ENCODE measurements at places on chromosomes 6 and 20.

DNA sequence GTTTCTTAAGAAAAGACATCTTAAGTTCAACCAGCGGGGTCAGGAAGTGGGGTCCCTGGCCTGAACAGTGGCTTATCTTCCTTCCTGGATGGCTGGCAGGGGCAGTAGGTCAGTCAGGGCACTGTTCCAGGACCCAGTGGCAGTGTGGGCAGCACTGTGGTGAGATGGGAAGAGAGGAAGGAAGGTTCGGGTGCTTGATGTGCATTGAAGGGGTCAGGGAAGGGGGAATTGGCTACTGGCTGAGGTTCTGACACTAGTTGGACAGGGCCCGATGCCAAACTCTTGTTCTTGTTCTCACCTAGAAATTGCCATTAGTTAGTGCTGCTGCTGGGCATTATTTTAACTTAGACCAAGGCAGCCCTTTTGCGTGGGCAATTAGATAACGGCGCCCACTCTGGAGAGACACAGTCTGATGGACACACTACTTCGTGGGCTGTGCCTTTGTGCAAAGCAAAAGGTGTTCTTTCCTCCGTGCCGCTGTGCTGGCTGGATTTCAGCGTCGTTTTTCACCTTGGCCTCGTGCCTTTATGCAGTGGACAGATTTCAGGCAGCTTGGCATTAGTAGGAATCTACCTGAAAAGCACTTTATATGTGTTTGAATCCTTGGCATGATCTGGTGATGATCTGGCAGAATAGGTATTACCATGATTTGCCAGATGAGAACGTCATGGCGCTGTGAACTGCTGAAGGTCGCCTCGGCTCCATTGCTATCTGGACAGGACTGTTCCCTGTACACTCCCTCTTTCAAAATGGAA, 30.3 kb downstream of the UTRN start:
- no peak for DNase-seq

DNA sequence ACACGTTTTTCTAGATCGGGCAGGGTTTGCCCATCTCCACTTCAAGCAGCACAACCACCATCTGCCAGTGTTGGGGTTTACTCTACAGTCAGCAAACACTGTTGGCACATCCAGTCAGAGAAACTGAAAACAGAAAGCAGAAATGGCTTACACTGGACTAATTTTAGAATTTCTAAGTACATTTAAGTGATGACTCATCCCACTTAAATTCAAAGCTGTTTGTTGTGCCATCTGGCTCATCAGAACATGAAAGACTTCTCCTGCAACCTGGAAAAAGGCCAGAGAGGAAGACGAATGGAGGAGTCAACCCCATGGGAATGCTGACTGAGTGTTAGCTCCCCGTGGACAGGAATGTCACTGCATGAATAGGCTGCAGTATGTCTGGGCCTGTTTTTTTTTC, 21.8 kb downstream of the FAM209B start:
- no peak for DNase-seq

DNA sequence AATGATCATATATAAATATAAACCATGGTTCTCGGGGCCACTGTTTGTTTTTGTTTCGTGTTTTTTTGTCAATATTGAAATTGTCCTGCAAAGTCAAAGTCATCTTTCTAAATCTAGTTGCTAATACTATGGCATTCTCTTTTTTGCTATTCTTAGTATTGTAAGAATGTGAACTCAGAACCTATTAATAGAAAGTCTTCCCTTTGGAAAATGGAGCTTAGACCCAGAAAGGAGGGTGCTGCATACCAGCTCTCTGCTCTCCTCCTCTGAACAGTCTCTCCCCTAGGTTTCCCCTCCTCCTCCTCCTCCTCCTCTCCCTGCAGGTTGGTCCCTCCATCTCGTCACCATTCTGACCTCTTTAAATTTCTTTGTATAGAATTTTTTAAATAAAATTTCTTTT, 150.4 kb upstream of the CCN2 start:
- no peak for DNase-seq

DNA sequence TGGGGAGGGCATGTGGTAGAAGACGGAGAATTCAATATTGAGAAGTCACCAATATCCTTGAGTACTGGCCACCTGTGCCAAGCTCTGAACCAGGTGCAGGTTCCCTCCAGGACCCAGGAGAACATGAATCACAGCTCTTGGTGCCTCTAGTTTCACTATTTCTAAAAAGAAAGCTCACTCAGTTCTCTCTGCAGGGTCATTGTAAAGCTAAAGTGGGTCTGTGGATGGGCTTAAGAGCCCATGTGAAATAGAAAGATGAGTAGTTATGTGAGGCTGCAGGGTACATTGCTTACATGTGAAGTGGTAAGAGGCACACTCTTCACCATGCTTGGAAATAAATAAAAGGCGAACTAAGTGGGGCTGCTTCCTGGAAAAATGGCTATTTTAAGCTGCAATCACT, 43.6 kb downstream of the ZNF831 start:
- no peak for DNase-seq

GRCh38 chr6:40509086-40509485, 78.1 kb downstream of the LRFN2 start:
- no peak for DNase-seq

DNA sequence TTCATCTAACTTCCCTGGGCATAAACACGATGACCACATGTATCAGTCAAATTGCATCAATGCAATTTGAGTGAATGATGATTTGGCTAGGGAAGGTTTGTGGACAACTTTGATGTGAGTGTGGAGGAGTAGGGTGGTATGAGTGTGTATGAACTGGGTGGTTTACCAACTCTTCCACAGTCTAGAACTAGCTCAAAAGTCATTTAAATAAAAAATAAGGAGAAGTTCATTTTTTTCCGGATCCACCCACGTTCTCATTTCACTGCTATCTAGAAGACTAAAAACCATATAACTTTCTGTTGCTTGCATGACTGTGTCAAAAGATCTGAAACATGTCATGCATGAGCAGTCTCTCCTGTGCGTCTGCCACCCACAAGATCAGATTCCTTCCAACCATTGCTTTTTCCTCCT, 23.6 kb downstream of the SLC35D3 start:
- DNase-seq: no peak

DNA sequence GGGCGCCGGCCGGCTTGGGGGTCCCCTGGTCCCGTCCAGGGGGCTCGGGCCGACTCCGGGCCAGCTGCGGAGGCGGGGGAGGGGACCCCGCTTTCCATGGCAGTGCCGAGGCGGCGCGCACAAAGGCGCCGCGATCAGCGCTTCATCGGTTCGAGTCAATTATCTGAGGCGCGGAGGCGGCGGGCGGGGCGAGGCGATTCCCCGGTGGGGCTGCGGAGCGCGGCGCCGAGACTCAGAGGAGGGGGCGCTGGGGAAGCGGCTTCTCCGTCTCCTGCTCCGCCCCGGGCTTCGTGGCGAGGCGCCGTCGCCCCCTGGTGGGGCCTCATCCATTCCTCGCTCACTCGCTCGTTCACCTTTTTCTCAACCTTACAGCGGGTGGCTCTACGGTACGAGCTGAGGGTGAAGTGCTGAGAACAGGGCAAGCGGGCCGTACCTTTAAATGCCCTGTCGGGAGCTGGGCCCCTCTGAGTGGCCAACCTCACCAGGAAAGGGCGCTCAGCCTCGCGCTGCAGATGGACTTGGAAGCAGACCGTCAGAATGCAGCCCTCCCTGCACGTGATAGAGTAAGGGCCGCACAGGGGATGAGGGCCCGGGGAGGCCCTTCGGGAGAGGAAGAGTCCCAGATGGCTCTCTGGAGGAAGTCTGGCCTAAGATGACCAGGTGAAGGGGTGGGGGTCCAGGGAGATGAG, 39.9 kb downstream of the SLC52A3 start:
- DNase-seq: peak; percentile 53

DNA sequence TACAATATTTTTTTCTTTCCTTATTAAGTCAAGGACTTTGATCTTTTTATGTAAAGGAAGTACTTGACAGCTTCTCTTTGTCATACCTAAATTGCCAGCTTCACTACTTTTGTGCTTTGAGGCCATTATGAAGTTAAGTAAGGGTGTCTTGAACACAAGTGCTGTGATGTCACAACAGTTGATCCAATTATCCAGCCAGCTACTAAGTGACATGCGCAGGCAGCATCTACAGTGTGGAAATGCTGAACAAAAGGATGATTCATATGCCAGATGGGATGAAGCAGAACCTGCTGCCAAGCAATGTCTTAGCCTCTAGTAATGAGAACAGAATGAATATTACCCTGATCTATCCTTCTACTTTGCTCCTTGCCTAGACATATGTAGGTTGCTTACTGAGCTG, 68.3 kb upstream of the TMEM244 start:
- no peak for DNase-seq

DNA sequence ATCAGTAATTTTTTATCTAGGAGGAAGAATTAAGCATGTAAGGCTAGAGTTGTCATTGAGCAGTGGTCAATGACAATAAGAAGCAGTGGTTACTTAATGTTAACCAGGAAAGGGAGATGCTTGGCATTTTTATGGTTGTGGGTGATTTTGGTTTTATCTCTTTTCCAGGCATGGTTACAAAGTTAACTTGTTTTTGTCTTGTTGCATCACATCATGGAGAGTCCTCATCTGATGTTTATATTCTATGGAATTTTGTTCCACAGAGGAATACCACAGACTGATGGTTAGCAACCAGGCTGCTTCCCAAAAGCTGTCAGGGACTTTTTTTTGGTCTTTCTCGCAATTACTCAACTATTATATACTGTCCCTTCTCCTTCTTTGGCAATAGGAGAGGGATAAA, 32.7 kb downstream of the OPRM1 start:
- no peak for DNase-seq

DNA sequence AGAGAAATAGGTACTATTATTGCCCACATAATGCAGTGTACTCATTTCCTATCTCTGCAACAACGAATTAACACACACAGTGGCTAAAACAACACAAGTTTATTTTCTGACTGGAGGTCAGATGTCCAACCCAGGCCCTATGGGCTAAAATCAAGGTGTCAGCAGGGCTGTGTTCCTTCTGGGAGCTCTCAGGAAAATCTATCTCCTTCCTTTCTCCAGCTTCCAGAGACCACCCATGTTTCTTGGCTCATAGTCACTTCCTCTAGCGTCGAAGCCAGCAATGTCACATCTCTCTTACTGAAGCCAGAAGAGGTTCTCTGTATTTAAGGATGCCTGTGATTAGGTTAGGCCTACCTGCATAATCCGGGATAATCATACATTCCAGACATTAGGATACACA, 60.9 kb upstream of the TOP1 start:
- DNase-seq: no peak

GRCh38 chr6:141635621-141636020, 497.1 kb upstream of the GJE1 start:
- no peak for DNase-seq

DNA sequence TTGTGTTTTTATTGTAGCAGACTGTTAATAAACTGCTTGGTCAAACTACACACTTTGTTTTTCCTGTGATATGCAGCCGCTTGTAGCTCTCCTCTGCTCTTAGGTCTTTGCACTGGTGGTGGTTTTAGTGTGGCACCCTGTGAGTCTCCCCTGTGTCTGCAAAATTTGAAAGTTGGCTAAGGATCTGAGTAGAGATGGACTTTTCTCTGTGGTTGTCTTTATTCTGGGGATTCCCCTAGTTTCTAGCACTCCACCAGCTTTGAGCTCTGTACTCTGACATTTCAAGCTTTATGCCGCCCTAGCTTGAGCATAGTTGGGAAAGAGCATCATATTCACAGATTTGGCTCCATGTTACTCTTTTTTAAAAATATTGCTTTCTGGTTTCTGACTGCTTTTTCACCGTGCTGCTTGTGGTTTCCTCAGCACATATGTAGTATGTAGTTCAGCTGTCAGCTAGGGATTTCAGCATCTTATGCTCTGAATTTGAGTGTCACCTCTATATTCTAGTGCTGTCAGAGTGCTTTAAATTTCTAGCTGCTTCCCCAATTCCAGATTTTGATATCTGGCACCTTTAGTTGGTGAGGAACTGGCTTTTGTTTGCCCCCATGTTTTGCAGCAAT, 25.4 kb downstream of the CDYL start:
- no peak for DNase-seq

- no peak for DNase-seq
These were observed 46.2 kb upstream of the EEF1A1 start for GRCh38 chr6:73566954-73567591.

- no peak for DNase-seq
These were observed 579.2 kb downstream of the EPM2A start for GRCh38 chr6:145155873-145156782.

GRCh38 chr20:20297181-20297580, 70.7 kb upstream of the INSM1 start:
- no peak for DNase-seq

DNA sequence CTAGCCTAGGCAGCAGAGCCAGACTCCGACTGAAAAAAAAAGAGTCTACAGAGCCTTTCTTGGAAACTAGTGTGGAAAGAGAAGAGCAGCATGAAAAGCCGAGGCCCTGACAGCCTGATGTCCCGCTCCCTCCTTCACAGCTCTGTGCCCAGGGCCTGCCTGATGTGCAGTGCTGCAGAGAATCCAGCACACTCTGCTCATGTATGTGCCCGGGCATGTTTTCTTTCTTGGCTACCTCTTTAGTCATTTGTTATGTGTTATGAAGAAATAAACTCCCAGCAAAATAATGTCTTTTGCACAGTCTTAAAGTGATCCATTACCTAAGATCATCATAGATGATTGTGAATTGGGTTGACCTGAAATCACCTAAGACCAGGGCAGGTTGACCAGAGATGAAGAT, 78.1 kb upstream of the EZR start:
- DNase-seq: no peak

- no peak for DNase-seq
These were observed 104.6 kb downstream of the TFAP2A start for GRCh38 chr6:10310330-10310653.

- DNase-seq: no peak
These were observed 171.3 kb upstream of the HS3ST5 start for GRCh38 chr6:114514170-114514569.

- DNase-seq: no peak
These were observed 228.7 kb downstream of the KHDRBS2 start for GRCh38 chr6:62057300-62057699.

DNA sequence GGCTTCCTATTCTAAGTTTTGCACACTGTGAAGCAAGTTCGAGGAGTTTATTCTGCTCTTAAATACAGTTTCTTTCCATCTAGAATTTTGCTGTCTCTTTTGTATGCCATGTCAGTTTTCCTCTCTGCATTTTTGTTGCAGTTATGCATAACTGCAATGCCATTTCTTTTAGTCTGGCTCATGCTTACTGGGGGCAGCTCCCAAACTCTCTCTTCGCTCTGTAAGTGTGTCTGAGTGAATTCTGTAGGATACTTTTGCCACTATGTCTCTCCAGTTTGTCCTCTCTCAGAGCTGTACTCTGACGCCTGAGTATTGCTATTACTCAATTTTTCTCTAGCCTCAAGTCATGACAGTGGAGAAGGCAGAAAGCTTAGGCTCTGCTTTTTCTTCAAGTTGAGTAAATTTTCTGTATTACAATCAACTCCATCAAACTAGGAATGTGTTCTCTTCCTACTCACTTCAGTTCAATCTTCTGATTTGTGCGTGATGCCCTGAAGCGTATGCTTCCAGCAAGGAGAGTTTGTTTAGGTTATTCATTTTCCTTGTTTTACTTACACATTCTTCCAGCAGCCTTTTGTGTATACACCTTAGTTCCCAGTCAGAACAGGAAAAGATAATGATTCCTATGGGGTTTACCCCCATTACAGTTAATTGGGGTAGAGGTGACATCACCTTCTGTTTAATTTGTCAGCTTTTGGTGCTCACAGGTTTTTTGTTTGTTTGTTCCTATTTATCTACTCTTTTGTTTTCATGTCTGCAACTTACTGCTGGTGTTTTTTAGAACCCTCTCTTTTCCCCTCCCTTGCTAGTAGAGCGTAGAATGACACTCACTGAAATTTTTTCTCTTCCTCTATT, 430.9 kb downstream of the BCKDHB start:
- DNase-seq: no peak

Measured in activated T-cell treated with anti-CD3 and anti-CD28 coated beads, Interleukin-2, amount 50 U/mL, for 1 hour (primary cell).